ENCODE measurements at places on chromosomes 3 and 15. TPM values are rescaled to one million over a fixed set of nuclear protein-coding genes. Genes with fewer than 3 reads are reported as not detected.

DNA sequence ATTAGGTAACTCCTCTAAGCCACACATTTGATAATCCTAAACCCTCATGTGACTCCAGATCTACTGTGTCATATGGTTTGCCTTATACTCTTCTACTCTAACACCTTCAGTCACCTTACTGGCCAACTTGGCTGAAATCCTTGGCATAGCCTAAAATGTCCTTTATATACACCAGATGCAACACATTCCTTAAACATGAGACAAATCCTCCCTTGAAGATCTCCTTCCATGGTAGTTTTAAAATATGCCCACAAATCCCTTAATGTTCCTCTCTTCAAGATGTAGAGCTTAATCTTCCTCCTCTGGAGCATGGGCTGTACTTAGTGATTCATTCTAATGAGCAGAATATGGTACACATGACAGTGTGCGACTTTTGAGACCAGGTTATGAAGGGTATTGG is 238.9 kb downstream of the SUCLG2 start:
- H3K27me3 ChIP-seq = no peaks in the 10 kb centered on the region
- DNase-seq = no peak
- no peak overlapping the region for H3K27ac ChIP-seq
- no peak overlapping the region for H3K4me3 ChIP-seq
- H3K36me3 ChIP-seq = peaks cover 37% of the 10 kb centered on the region
- no peaks in the 10 kb centered on the region for H3K4me1 ChIP-seq

GRCh38 chr3:22506871-22507270 is 696.3 kb upstream of the UBE2E2 start:
- H3K4me3 ChIP-seq = no peak overlapping the region
- H3K27ac ChIP-seq = no peak overlapping the region

- DNase-seq = no peak
- no peak overlapping the region for H3K4me3 ChIP-seq
- H3K36me3 ChIP-seq = no peaks in the 10 kb centered on the region
- H3K4me1 ChIP-seq = peaks cover 11% of the 10 kb centered on the region
- no peak overlapping the region for H3K27ac ChIP-seq
Measured at GRCh38 chr3:151327571-151328198, 1.7 kb downstream of the P2RY13 start.

DNA sequence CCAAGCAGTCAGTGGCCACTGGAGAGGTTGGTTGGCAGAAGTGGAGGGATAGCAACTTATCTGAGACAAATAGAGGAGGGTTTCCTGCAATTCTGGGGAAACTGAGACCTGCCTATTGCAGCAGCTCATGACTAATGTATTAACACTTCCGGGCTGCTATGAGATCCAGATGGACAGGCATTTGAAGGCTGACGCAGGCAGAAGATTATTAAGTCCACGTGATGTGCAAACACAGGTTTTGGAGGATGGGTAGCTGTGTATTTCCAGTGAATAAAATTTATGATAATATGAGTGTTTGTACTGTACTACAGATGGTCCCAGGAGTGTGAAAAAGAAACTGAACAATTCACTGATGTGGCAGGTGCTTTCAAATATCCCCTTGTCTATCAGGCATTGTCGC is 28.5 kb upstream of the CFAP161 start:
- peaks cover 19% of the 10 kb centered on the region for H3K27me3 ChIP-seq
- no peaks in the 10 kb centered on the region for H3K36me3 ChIP-seq
- no peak overlapping the region for H3K4me3 ChIP-seq
- H3K4me1 ChIP-seq = no peaks in the 10 kb centered on the region

GRCh38 chr3:166013073-166013679 is 176.0 kb upstream of the BCHE start:
- DNase-seq = no peak
- H3K27ac ChIP-seq = no peak overlapping the region
- H3K27me3 ChIP-seq = no peaks in the 10 kb centered on the region
- no peaks in the 10 kb centered on the region for H3K4me1 ChIP-seq
- H3K4me3 ChIP-seq = no peak overlapping the region

DNA sequence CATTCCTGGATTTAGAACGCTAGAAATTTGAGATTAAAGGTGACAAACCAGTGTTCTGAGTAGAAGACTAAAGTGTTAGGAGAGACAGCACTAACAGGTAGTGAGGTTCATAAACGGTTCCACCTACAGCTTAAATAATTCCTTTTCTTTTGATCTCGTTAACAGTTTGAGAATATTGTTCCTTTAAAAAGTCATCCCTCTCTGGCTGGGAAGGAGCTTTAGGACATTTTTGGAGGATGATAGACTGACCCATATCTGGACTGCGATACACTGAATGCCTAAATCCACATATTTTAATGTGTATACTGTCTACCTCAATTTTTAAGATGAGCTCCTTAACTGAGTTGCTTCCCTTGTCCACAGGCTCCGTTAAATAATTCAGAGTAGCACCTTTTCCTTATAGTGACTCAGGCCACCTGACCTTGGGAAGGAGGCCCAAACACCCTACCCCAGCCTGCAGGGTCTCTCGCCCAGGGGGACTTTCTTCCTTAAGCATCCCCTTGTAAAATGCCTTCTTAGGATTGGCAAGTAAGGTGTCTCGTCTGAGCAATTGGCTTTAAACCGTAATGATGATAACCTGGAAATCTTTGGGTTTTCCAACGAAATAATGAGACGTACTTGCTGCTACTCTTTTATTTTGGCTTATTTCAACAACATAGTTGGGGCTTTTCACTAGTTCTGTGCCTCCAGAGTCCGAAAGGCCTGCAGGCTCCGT is 3.3 kb downstream of the TRIM71 start:
- DNase-seq = no peak
- H3K4me3 ChIP-seq = no peak overlapping the region
- no peaks in the 10 kb centered on the region for H3K36me3 ChIP-seq
- H3K4me1 ChIP-seq = peaks cover 18% of the 10 kb centered on the region
- H3K27me3 ChIP-seq = peaks cover 56% of the 10 kb centered on the region

DNA sequence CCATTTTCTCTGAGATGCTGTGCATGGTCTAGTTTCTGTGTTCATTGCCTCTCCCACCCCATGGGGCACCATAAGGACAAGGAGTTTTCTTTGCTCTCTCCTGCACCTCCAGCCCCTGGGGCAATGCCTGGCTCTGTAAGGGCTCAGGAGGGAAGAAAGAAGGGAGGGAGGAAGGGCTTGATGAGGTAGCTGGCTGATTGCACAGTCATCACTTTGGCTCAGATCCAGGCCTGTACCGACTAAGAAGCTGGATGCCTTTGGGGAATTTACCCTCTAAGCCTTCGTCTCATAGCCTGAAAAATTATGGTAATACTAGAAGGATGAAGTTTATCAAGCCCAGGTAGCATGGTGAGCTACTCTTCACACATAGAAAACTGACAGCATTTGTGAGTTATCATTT is 382.9 kb downstream of the GABRG3 start:
- no peak overlapping the region for H3K4me3 ChIP-seq
- H3K36me3 ChIP-seq = no peaks in the 10 kb centered on the region
- H3K27me3 ChIP-seq = no peaks in the 10 kb centered on the region
- no peak overlapping the region for H3K27ac ChIP-seq

DNA sequence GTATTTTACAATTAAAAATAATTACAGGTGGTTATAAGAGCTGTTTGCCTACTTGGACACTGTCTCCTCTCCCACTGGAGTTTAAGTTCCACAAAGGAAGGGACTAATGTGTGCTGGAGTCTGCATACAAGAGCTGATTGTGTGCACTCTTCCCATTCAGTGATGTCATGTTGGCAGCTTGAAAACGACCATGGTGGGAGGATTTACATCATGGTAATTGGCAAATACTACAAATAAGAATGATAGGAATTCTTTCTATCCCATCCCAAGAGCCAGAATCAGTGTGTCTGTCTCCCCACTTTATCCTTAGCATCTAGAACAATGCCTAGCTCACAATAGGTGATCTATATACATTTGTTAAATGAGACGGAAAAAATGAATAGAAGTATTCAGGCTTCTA is 14.1 kb downstream of the ITGA11 start:
- H3K4me3 ChIP-seq = no peak overlapping the region
- H3K36me3 ChIP-seq = no peaks in the 10 kb centered on the region
- H3K4me1 ChIP-seq = no peaks in the 10 kb centered on the region
- H3K27me3 ChIP-seq = no peaks in the 10 kb centered on the region

GRCh38 chr3:129045675-129046036 is 14.9 kb upstream of the GP9 start:
- peaks cover 2% of the 10 kb centered on the region for H3K4me1 ChIP-seq
- peaks cover 5% of the 10 kb centered on the region for H3K36me3 ChIP-seq
- H3K27me3 ChIP-seq = peaks cover 35% of the 10 kb centered on the region
- H3K27ac ChIP-seq = no peak overlapping the region
- peak; percentile 24 for DNase-seq

- no peak overlapping the region for H3K27ac ChIP-seq
- no peaks in the 10 kb centered on the region for H3K4me1 ChIP-seq
- H3K36me3 ChIP-seq = no peaks in the 10 kb centered on the region
- no peak for DNase-seq
Measured at GRCh38 chr3:61730056-61730455, 168.7 kb downstream of the PTPRG start.

DNA sequence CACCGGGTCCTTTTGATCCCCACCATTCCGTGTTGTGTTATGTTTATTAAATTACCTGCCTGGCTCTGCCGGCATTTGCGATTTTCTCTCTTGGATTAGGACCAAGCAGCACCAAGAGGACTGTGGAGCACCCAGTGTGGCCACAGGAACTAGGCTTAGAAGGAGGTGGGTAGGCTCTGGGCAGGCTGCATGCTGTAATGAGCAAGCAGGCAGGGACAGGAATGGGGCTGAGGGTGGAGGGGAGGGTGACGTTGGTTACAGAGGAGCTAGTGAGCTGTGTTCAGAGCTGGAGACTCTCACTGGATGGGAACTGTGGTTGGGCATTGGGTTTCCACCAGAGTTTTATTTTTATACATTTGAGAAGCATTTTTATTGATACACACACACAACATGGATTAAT is 7.9 kb upstream of the SCN5A start:
- H3K36me3 ChIP-seq = no peaks in the 10 kb centered on the region
- peaks cover 33% of the 10 kb centered on the region for H3K27me3 ChIP-seq
- no peak overlapping the region for H3K4me3 ChIP-seq
- peaks cover 2% of the 10 kb centered on the region for H3K4me1 ChIP-seq
- no peak overlapping the region for H3K27ac ChIP-seq

- no peak overlapping the region for H3K4me3 ChIP-seq
- H3K27me3 ChIP-seq = no peaks in the 10 kb centered on the region
- DNase-seq = no peak
- H3K4me1 ChIP-seq = peaks cover 27% of the 10 kb centered on the region
- peaks cover 44% of the 10 kb centered on the region for H3K36me3 ChIP-seq
Measured at GRCh38 chr3:48678056-48678455, 7.7 kb downstream of the NCKIPSD start.

- H3K4me3 ChIP-seq = no peak overlapping the region
- peaks cover 24% of the 10 kb centered on the region for H3K4me1 ChIP-seq
- H3K27ac ChIP-seq = no peak overlapping the region
- H3K27me3 ChIP-seq = peaks cover 12% of the 10 kb centered on the region
Measured at GRCh38 chr3:184789314-184789998, 22.5 kb upstream of the VPS8 start.

DNA sequence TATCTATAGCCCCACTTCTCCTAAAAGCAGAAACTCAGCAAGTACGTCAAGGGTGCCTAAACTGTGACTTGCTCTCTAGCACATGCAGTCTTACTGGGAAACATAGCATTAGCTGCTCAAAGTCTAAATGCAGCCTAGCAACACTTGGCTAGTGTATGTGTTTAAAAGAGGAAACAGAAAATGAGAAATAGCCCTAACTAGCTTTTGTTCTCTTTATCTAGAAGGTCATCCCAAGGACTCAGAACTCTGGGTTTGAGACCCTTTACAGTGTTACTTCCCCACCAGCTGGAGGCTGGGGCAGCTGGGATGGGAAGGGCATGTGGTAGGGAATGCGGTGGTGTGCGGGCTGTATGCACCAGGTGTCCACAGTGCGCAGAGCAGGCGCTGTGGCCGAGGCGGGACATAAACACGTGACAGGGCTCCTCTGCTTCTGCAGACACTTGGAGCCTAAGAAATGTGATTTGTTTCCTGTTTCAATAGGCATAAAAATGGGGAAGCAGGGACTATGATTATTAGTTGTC is 13.3 kb downstream of the ETV5 start:
- no peak overlapping the region for H3K27ac ChIP-seq
- no peak for DNase-seq
- H3K36me3 ChIP-seq = no peaks in the 10 kb centered on the region
- H3K4me1 ChIP-seq = peaks cover 3% of the 10 kb centered on the region
- no peak overlapping the region for H3K4me3 ChIP-seq

- H3K4me1 ChIP-seq = peaks cover 42% of the 10 kb centered on the region
- peaks cover 13% of the 10 kb centered on the region for H3K36me3 ChIP-seq
- no peak overlapping the region for H3K27ac ChIP-seq
- peaks cover 2% of the 10 kb centered on the region for H3K27me3 ChIP-seq
- H3K4me3 ChIP-seq = no peak overlapping the region
Measured at GRCh38 chr3:71502066-71502625, 81.4 kb downstream of the FOXP1 start.

GRCh38 chr3:102006812-102007485 is 157.6 kb downstream of the NFKBIZ start:
- no peaks in the 10 kb centered on the region for H3K27me3 ChIP-seq
- H3K36me3 ChIP-seq = peaks cover 3% of the 10 kb centered on the region
- no peak for DNase-seq
- no peak overlapping the region for H3K4me3 ChIP-seq

- no peaks in the 10 kb centered on the region for H3K4me1 ChIP-seq
- no peaks in the 10 kb centered on the region for H3K36me3 ChIP-seq
- no peak overlapping the region for H3K27ac ChIP-seq
- no peak overlapping the region for H3K4me3 ChIP-seq
- no peak for DNase-seq
Measured at GRCh38 chr3:169303660-169304059, 359.9 kb downstream of the MECOM start.

- H3K27ac ChIP-seq = no peak overlapping the region
- no peak overlapping the region for H3K4me3 ChIP-seq
- no peaks in the 10 kb centered on the region for H3K4me1 ChIP-seq
Measured at GRCh38 chr15:97703400-97703799, 257.1 kb upstream of the ARRDC4 start.

DNA sequence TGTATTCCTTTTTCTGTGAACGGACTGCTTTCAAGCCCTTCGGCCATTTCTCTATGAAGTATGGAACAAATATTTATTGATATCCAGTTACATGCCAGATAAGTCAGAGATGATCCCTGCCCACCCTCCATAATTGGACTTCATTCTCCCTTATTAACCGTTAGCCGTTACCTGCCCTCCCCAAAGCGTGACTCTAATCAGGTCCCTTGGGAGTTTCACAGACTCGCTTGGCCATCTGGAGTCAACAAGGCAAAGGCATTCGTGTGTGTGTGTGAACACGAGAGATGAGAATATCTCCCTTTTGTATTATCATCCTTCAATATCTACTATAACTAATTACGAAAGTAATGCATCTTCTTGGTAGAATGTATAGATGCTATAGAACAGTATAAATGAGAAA is 314.5 kb downstream of the TLE3 start:
- DNase-seq = no peak
- H3K27me3 ChIP-seq = peaks cover 16% of the 10 kb centered on the region
- no peak overlapping the region for H3K4me3 ChIP-seq
- H3K4me1 ChIP-seq = peaks cover 26% of the 10 kb centered on the region
- peaks cover 3% of the 10 kb centered on the region for H3K36me3 ChIP-seq

TMPRSS7 gene
- total RNA-seq = not detected

NR1I2 gene
- not detected for total RNA-seq

C2CD4B gene
- total RNA-seq = not detected

SLC2A2 gene
- not detected for total RNA-seq

PYGO1 gene
- 0.06 TPM for total RNA-seq

TMEM212 gene
- not detected for total RNA-seq

HTR3E gene
- not detected for total RNA-seq

GRIP2 gene
- 0.45 TPM for total RNA-seq

KLHL6 gene
- total RNA-seq = 40.4 TPM
